Breast epithelium (tissue), 4 donors: ENCODE measurements at places on chromosomes 13 and 19. TPM values are rescaled to one million over a fixed set of nuclear protein-coding genes. Genes with fewer than 3 reads are reported as not detected.

SLC6A16 gene
- total RNA-seq = 1.2 TPM

HOMER3 gene
- 34.2 TPM for total RNA-seq

KISS1R gene
- total RNA-seq = 0.15 TPM

VSIG10L gene
- 1.8 TPM for total RNA-seq

CAPNS1 gene
- total RNA-seq = 286 TPM

LTBP4 gene
- 52.7 TPM for total RNA-seq

ZNF559 gene
- total RNA-seq = 23.4 TPM
